Neural crest cell (in vitro differentiated cells): ENCODE measurements at places on chromosomes 2 and 18. TPM values are rescaled to one million over a fixed set of nuclear protein-coding genes. Genes with fewer than 3 reads are reported as not detected.
A peak's percentile ranks its signal among the peaks of the same experiment; 100 is the strongest.

Gene GALNT3
- total RNA-seq = 3.1 and 3.4 TPM in 2 replicates

Gene SRD5A2
- total RNA-seq = not detected in 2 replicates

Gene VIT
- total RNA-seq = not detected in 2 replicates

Gene SMYD1
- not detected in 2 replicates for total RNA-seq

Gene MAT2A
- 404 and 405 TPM in 2 replicates for total RNA-seq

DNA sequence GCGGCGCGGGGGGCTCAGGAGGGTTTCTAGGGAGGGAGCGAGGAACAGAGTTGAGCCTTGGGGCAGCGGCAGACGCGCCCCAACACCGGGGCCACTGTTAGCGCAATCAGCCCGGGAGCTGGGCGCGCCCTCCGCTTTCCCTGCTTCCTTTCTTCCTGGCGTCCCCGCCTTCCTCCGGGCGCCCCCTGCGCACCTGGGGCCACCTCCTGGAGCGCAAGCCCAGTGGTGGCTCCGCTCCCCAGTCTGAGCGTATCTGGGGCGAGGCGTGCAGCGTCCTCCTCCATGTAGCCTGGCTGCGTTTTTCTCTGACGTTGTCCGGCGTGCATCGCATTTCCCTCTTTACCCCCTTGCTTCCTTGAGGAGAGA is 5.2 kb downstream of the PROC start:
- H3K27me3 ChIP-seq = peaks cover 60% of the 10 kb centered on the region
- DNase-seq = no peak
- peak overlapping the region; percentile 65 for H3K4me3 ChIP-seq
- no peaks in the 10 kb centered on the region for H3K36me3 ChIP-seq
- peaks cover 12% of the 10 kb centered on the region for H3K4me1 ChIP-seq

DNA sequence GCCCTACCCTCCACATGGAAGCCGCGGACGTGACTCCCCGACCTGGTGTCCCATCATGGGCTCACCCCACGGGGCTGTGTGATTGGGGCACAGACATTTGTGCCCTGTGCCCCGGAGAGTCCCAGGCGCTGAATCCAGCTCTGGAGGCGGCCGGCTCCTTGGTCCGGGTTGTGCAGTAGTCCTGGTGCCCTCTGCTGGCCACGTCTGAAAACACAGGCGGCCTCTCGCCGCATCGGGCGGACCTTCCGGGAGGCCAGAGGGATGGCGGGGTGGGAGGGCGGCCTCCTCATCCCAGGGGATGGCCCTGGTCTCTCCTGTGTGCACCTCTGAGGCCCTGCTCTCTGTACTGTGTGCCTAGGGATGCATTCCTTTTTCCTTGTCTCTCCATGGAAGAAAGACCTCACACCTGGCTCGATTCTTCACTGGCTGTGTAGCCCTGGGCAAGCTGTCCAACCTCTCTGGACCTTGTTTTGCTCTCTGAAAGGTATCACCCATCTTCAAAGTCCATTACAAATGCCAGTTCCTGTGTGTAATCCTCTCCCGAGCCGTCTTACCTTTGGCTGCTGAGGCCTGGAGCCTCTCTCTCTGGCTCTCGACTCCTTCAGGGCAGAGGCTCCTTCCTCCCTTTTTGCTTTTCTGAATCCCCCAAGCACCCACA is 27.6 kb downstream of the CELF4 start:
- peak; percentile 92 for DNase-seq
- H3K4me3 ChIP-seq = no peak overlapping the region
- H3K27me3 ChIP-seq = peaks cover 66% of the 10 kb centered on the region
- H3K4me1 ChIP-seq = peaks cover 11% of the 10 kb centered on the region

DNA sequence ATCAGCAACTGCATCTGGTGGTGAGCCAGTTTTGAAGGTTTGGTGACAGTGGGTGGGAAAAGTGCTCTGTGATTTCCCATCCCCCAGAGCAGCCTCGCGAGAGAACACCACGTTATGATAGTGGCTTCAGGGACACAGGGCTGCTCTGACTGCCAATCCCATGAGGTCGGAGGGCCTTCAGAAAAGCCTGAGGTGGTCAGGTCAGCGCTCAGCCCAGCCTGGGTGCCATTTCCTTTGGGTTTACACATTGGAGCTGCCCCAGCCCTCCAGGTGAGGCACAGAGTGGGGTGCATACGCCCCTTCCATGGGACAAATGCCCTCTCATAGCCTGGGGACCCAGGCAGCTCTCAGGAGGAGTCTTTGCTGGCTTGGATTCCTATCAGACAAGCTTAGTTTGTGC is 126.8 kb downstream of the KCTD1 start:
- no peaks in the 10 kb centered on the region for H3K27me3 ChIP-seq
- no peak overlapping the region for H3K4me3 ChIP-seq
- DNase-seq = no peak
- peaks cover 8% of the 10 kb centered on the region for H3K4me1 ChIP-seq
- no peaks in the 10 kb centered on the region for H3K36me3 ChIP-seq
- H3K27ac ChIP-seq = no peak overlapping the region

GRCh38 chr2:105141099-105141614 is 100.4 kb upstream of the GPR45 start:
- peak overlapping the region; percentile 88 for H3K4me3 ChIP-seq
- DNase-seq = no peak
- H3K4me1 ChIP-seq = peaks cover 10% of the 10 kb centered on the region
- H3K36me3 ChIP-seq = no peaks in the 10 kb centered on the region

- H3K27me3 ChIP-seq = no peaks in the 10 kb centered on the region
- no peak for DNase-seq
- no peak overlapping the region for H3K4me3 ChIP-seq
- H3K36me3 ChIP-seq = no peaks in the 10 kb centered on the region
- no peaks in the 10 kb centered on the region for H3K4me1 ChIP-seq
These were observed 33.7 kb downstream of the SLC20A1 start for GRCh38 chr2:112679484-112679883.

DNA sequence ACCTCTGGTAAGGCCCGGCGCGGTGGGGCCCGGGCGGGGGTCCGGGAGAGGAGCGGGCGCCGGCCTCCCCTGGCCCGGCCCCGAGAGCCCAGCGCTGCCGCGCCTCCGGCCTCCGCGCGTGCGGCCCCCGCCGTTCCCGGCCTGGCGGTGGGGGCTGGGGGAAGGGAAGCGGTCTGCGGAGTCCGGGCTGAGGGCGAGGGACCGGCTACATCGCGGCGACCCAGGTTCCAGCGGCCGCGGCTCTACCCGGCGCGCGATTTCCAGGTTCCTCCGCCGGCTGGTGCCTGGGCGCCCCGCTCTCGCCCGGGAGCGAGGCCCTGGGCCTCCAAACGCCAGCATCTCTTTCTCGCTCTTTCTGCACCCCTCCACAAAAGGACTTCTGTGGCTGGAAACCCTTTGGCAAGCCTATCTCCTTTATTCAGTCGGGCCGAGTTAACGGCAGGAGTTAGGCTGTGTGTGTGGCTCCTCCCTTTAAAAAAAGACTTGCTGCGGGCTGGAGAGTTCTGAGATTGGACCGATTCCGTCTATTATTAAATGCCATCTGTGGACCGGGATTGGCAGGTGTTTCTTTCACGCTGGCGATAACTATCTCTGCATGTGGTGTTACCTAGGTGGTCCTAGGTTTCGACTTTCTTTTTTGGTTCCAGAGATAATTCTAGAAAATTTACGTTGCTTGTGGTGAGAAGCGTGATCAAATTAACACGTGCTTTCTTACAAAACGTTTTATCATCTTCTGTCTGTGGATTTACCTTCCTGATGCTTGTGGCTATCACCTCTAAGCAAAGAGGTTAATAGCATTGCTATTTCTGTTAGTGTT is 592 bp downstream of the ME2 start:
- H3K4me3 ChIP-seq = peak overlapping the region; percentile 95
- H3K36me3 ChIP-seq = peaks cover 2% of the 10 kb centered on the region
- peak overlapping the region; percentile 99 for H3K27ac ChIP-seq
- H3K4me1 ChIP-seq = peaks cover 37% of the 10 kb centered on the region
- H3K27me3 ChIP-seq = no peaks in the 10 kb centered on the region

DNA sequence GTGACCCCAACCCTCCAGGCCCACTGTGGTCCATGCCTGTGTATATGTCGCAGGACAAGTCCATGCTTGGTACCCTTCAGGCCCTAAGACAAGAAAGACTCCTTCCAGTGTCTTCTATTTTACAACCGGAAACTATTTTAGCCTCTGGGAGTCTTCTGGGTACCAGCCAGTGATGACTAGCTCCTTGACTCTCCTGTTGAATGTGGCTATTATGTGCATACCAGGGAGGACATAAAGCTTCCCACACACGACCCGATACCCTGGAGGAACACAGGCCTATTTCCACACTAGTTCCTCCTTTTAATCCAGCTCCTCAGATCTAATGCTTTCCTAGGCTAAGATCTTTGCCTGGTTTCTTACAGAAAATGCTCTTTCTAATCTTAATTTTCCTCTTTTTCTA is 178.1 kb downstream of the NCKAP5 start:
- H3K36me3 ChIP-seq = peaks cover 52% of the 10 kb centered on the region
- H3K4me1 ChIP-seq = peaks cover 15% of the 10 kb centered on the region
- H3K27ac ChIP-seq = no peak overlapping the region
- H3K4me3 ChIP-seq = no peak overlapping the region

GRCh38 chr18:60122339-60122738 is 222.5 kb downstream of the PMAIP1 start:
- H3K27me3 ChIP-seq = no peaks in the 10 kb centered on the region
- no peak for DNase-seq
- no peak overlapping the region for H3K4me3 ChIP-seq
- H3K27ac ChIP-seq = no peak overlapping the region
- no peaks in the 10 kb centered on the region for H3K4me1 ChIP-seq

- no peak for DNase-seq
- no peaks in the 10 kb centered on the region for H3K36me3 ChIP-seq
- no peak overlapping the region for H3K27ac ChIP-seq
These were observed 12.1 kb downstream of the EPAS1 start for GRCh38 chr2:46309052-46309953.

GRCh38 chr18:49321797-49322461 is 138.5 kb downstream of the DYM start:
- no peaks in the 10 kb centered on the region for H3K4me1 ChIP-seq
- no peak for DNase-seq
- H3K36me3 ChIP-seq = no peaks in the 10 kb centered on the region
- no peaks in the 10 kb centered on the region for H3K27me3 ChIP-seq

GRCh38 chr2:21009662-21010225 is 34.1 kb downstream of the APOB start:
- no peaks in the 10 kb centered on the region for H3K4me1 ChIP-seq
- no peaks in the 10 kb centered on the region for H3K36me3 ChIP-seq
- peaks cover 58% of the 10 kb centered on the region for H3K27me3 ChIP-seq

DNA sequence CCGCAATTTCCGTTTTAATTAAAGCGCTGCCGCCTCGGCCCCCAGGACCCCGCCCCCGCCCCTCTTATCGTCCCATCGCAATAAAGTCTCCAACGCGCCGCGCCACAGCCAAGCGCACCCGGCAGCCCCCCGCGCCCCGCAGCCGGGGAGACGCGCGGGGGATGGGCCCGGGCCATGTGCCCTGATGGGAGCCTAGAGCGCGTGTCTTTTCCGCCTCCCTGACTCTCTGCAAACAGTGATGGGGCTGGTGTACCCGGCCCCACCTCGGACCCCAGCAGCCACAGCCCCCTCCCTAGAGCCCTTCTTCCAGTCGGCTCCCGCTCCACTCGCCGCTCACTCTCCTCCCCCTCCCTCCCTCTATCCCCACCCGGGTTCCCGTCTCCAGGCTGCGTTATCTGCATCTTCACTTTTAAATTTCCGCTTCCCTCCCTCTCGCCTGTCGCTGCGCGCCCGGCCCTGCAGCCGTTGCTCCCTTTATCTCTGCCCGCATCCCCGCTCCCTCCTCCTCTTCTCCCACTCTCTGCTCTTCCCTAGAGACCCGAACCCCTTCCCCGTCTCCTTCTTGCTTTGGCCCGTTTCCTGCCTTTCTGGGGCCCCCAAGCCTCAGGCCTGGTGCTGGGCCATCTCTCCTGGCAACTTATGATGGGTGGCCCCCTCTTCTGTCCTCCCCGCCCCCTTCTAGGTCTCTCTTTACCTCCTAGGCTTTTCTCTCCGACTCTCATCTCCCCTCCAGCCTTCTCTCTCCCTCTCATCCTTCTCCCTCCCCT is 524 bp upstream of the FEV start:
- H3K27ac ChIP-seq = no peak overlapping the region
- no peak overlapping the region for H3K4me3 ChIP-seq
- no peak for DNase-seq
- H3K36me3 ChIP-seq = no peaks in the 10 kb centered on the region
- peaks cover 94% of the 10 kb centered on the region for H3K27me3 ChIP-seq
- peaks cover 9% of the 10 kb centered on the region for H3K4me1 ChIP-seq

DNA sequence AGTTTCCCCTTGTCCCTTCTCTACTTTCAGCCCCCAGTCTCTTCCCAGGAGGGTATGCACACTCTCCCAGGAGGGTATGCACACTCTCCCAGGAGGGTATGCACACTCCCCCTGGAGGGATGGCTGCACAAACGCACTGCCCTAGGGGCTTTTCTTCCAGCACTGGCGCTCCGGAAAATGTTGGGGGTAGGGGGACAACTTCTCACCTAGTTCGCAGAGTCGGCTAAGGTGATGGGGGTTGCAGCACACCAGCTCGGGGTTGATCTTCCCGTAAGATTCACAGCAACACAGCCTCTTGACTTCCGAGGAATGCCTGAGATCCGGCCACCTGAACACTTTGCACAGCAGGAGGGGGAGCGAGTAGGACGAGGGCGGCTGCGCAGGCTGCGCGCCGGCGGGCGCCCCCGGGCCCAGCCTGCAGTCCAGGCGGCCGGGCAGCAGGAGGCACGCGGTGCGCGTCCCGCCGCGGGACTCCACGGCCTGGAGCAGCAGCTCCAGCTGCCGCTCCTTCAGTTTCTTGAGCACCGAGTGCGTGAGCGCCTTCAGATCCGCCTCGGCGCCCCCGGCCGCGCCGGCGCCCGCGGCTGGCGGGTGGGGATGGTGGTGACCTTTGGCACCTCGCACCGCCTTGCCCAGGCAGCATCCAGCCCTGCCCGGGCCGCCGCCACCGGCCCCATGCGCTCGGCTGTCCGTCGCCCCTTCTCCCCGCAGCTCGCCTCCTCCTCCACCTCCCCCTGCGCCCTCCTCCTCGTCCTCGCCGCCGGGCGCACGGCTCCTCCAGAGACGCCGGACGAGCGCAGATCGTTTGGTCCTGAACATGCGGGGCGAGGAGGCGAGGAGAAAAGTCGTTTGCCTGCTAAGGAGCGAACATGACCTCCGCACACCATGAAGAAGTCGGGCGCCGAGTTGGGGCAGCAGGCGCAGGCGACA is 894 bp downstream of the SMAD7 start:
- peak; percentile 29 for DNase-seq
- peaks cover 60% of the 10 kb centered on the region for H3K27me3 ChIP-seq
- no peaks in the 10 kb centered on the region for H3K36me3 ChIP-seq
- H3K4me3 ChIP-seq = peak overlapping the region; percentile 96
- peaks cover 45% of the 10 kb centered on the region for H3K4me1 ChIP-seq
- H3K27ac ChIP-seq = no peak overlapping the region

DNA sequence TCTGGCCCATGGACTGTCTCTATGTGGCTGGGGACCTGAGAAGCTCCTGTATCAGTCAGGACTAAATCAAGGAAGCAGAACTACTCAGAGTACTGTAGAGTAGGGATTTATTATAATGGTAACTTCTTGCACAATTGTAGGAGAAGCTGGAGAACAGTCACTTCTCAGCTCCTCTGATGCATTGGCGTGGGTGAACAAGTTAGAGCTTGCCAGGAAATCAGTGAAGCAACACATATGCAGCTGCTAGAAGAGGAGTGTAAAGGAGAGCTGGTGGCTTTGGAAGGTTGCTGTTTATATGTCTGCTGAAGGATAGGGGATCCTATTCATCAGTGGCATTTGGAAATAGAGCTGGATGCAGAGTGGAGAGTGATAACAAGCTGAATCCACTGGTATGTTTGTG is 215.5 kb upstream of the CWC22 start:
- peaks cover 8% of the 10 kb centered on the region for H3K36me3 ChIP-seq
- no peak for DNase-seq
- no peak overlapping the region for H3K4me3 ChIP-seq
- no peaks in the 10 kb centered on the region for H3K4me1 ChIP-seq
- H3K27me3 ChIP-seq = no peaks in the 10 kb centered on the region
- no peak overlapping the region for H3K27ac ChIP-seq
